ENCODE measurements at places on chromosomes 2 and 18. TPM values are rescaled to one million over a fixed set of nuclear protein-coding genes. Genes with fewer than 3 reads are reported as not detected.

The NDC80 gene
- 8.9 TPM for polyA plus RNA-seq

The GRHL1 gene
- polyA plus RNA-seq, result 1.9 TPM

The CRYGC gene
- not detected for polyA plus RNA-seq

The FLACC1 gene
- polyA plus RNA-seq, result 1.4 TPM

The GRP gene
- polyA plus RNA-seq, result not detected

The ADAM17 gene
- 26.8 TPM for polyA plus RNA-seq

The ANO7 gene
- polyA plus RNA-seq, result 1.1 TPM

The ABCG5 gene
- polyA plus RNA-seq, result not detected

Measured in hindlimb muscle (tissue), 1 donor.